ENCODE measurements at places on chromosomes 16 and 17.

DNA sequence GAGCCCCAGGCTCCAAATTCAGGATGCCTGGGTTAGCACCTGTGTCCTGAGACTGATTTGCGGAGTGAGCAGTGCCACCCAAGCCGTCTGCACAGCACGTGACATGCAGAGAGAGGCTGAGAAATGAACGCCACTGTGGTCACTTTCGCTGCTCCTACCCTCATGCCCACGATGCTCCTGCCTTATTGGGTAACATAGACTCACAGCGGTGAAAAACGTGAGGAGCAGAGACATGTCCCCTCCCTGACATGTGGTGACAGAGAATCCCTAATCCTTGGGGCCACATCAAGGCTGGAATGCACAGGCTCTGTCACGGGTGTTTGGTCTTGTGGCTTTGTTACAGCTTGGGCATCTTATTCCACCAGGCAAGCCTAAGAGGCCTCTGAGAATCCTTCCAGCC, 52.1 kb upstream of the CACNG5 start:
- DNase-seq = no peak

DNA sequence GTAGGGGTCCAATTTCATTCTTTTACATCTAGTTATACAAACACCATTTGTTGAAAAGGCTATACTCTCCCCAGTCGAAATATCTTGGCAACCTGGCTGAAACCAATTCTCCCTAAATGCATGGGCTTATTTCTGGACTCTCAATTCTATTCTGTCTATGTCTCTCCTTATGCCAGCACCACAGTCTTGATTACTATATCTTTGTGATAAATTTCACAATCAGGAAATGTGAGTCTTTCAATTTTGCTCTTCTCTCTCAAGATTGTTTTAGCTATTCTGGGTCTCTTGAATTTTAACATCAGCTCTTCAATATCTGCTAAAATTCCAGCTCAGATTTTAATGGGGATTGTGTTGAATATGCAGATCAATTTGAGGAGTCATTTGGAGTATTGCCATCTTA, 5.9 kb upstream of the TRIM25 start:
- no peak for DNase-seq

DNA sequence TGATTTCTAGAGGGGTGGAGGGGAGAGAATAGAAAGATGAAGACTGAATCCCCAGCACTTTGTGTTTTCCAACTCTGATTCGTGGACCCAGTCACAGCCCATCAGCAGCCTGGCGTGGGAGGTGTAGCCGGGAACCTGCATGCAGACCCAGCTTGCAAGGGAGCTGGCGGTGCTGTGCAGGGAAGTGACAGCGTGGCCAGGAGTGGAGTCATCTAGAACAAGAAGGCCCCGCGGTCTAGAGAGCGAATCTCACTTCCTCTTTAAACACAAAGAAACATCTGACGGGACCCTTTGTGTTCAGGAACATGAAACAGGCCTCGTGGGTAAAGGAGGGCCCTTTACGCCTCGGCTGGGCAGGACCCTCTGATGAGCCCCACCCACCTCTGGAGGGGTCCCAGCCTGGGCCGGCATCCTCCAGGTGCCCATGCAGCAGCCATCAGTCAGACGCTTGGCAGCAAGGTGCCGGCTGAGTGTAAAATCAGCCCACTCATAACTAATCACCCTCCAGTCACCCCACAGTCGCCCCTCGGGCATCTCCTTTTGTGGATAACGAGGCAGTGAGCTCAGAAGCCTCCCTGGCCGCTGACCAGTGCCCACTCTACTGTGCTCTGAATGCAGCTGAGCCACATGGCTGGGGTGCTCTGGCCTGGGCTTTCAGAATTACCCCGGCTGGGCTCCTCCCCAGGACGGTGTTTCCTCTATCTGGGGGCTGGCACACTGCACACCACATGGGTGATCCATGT, 4.4 kb downstream of the SNAI3 start:
- DNase-seq = no peak

DNA sequence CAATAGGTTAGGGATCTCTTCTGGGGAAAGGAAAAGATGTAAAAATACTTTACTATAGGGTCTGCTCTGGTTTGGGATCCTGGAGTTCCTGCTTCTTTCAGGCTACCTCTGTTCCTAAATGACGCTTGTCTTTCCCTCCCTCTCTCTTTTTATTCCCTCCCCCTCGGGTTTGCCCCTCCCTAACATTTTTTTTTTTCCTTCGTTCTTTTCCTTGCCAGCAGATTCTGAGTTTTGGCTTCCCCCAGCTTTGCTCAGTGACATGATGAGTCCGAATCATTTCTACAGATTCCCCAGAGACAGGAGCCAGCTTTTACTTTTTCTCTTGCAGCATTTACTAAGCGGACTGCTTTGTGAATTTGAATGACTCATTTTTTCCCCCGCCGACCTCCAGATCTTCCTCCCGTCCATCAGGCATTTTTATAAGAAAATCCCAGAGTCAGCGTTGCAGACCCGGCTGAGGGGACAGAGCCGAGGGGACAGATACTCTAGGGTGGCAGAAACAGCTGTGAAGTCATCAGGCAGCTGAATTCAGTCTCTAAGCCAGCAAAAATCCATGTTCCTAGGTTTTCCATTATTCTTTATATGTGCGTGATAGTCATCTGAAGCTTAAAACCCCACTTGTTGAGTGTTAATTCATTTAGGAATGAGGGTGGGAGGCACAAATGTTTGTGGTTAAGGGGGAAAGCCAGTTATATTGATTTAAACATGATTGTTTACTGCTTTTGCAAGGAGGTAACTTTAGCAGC, at the start of gene TMEM100:
Gene TMEM100, minus strand, starts transcription at position 123 of the 746 bp plus-strand sequence. CDS start 1,794 bp downstream, outside the sequence.
- DNase-seq = no peak

All from activated gamma-delta T cell treated with anti-CD3 and anti-CD28 coated beads, Interleukin-2, amount 50 U/mL, for 16 hours (primary cell).